ENCODE measurements at places on chromosomes 1 and 21. TPM values are rescaled to one million over a fixed set of nuclear protein-coding genes. Genes with fewer than 3 reads are reported as not detected.

Gene TFF3
- 3.4 TPM for total RNA-seq

Gene KIAA0040
- 22.8 TPM for total RNA-seq

Gene TSPEAR
- total RNA-seq: 0.65 TPM

Gene ANGPTL3
- not detected for total RNA-seq

Gene TSSK3
- total RNA-seq: 1.2 TPM

Gene TGFB2
- 1.6 TPM for total RNA-seq

Gene PKNOX1
- 9.7 TPM for total RNA-seq

Gene SH3D21
- total RNA-seq: 1.6 TPM

Gene CHODL
- 0.14 TPM for total RNA-seq

- DNase-seq: no peak
Measured at GRCh38 chr1:82879701-82880305, 1079.1 kb downstream of the ADGRL2 start.

DNA sequence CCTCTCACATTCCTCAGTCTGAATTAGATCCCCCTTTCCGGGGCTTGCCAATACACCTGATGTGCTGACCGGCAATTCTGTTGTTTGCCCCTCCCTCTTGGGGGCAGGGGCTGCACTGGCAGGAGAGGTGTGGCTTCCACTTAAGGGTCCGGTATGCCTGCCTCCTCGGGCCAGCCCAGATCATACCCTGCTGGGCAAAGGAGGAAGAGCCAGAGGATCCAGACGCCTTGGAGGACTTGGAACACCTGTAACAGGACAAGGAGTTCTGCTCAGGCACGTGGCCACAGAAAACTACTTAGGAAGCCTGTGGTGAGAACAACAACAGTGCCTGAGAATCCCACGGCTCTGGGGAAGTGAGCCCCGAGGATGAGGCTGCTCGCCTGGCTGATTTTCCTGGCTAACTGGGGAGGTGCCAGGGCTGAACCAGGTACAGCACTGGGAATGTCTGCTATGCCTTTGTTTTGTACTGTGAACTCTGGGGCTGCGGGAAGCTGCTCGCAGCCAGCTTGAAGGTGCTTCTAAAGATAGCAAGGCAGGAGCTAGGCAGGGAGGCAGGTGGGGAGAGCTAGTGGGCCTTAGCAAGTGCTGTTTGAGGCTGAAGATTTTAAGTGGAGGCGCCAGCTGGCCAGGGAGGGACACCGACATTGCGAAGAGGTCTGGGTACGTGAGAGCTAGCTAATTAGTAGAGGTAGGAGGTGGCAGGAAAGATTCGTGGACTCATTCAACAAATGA lies at the start of gene SMPDL3B:
Gene SMPDL3B (plus strand): TSS at position 183 of the 732 bp plus-strand sequence. CDS start 184 bp downstream, at position 367.
- no peak for DNase-seq

DNA sequence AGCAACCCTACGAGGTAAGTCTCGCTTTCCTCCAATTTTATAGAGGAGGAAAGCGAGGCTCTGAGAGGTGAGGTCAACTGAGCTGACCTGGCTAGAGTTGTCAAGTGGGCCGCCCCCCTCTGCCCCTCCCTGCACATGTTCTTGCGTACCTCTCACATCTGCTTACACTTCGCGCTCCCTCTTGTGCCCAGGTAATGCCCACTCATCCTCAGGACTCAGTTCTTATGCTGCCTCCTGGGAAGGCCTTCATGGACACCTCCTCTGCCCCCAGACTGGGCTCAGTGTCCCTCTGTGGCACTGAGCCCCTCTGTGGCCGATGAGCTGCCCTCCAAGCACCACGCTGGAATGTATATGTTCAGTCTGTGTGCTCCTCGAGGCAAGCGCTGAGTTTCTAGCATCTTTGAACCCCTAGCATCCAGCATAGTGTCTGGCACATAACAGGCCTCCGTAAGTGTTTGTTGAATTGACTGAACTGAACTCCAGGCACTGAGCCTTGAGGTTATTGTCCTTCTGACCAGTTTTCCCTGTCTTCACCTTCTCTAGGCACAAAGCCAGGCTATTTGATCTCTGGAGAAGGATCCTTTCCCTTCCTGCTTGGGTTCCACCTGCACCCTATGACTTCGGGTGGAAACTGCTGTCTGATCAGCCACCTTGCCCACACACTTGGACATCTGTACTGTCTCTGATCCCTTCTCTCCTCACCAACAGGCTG lies 13.5 kb downstream of the MOV10 start:
- DNase-seq: no peak

DNA sequence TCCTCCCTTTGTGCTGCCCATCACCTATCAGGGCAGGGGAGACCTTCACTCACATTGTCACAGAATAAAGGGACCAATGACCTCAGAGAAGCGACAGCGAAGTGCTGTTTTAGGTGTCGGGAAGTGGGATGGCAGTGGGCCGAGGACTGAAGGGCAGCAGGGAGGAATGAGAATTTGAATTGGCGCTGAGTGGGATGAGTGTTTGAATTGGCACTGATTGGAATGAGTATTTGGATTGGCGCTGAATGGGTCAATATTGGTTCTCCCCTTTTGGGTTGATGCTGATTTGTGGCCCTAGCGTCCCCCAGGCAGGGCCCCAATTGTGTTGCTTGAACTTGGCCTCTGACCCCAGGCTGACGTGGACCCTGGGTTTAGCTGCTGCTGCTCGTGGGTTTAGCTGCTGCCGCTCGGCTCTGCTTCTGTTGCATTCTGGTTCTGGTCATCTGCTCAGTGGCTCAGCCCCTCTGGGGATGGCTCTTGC lies 12.4 kb upstream of the UMODL1 start:
- peak; percentile 48 for DNase-seq

DNA sequence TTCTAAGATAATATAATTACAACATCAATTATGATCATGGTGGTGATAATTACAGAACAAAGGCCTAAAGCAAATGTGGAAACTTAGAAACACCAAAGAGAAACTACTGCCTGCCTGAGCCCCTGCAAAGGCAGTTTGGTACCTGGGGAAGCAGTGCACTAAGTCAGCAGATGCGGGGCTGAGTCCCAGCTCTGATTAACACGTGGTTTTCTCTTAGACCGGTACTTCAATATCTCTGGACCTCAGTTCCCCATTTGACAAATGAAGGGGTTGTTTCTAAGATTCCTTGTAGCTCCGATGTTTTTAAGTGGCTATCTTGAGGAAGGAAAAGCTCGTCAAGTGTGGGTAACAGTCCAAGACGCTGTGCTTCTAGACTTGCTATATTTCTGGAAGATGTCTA lies 16.7 kb upstream of the PLEKHA6 start:
- DNase-seq: no peak

- DNase-seq: no peak
Measured at GRCh38 chr1:2537784-2538115, 7.7 kb upstream of the HES5 start.

GRCh38 chr21:16330082-16330907 lies 600.5 kb downstream of the USP25 start:
- DNase-seq: no peak

- DNase-seq: no peak
Measured at GRCh38 chr1:210731597-210731996, 402.4 kb downstream of the KCNH1 start.

- no peak for DNase-seq
Measured at GRCh38 chr1:33382661-33383415, 48.1 kb downstream of the PHC2 start.

DNA sequence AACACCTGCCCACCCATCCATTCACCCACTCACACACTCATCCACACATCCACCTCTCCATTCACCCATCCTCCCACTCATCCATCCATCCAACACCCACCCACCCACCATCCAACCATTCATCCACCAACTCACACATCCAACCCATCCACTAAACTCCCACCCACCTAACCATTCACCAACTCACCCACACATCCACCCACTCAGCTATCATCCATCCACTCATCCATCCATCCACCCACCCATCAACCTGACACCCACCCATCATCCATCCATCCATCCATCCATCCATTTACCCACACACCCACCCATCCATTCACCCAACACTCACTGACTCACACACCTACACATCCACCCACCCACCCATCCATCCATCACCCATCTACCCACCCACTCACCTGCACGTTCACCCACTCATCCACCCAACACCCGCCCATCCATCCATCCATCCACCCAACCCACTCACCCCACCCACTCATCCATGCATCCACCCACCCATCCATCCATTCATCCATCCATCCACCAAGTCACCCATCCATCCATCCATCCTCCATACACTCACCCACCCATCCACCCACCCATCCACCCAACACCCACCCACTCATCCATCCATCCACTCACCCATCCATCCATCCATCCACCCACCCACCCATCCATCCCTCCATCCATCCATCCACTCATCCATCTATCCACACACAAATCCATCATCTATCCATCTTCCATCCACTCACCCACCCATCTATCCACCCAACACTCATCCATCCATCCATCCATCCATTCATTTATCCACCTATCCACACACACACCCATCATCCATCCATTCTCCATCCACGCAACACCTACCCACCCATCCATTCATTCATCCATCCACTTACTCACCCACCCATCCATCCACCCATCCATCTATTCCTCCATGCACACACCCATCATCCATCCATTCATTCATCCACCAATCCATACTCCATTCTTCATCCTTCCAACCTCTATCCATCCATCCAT lies 17.4 kb upstream of the PRDM16 start:
- DNase-seq: no peak

GRCh38 chr1:89274411-89274857 lies 1.8 kb upstream of the GBP5 start:
- DNase-seq: no peak

DNA sequence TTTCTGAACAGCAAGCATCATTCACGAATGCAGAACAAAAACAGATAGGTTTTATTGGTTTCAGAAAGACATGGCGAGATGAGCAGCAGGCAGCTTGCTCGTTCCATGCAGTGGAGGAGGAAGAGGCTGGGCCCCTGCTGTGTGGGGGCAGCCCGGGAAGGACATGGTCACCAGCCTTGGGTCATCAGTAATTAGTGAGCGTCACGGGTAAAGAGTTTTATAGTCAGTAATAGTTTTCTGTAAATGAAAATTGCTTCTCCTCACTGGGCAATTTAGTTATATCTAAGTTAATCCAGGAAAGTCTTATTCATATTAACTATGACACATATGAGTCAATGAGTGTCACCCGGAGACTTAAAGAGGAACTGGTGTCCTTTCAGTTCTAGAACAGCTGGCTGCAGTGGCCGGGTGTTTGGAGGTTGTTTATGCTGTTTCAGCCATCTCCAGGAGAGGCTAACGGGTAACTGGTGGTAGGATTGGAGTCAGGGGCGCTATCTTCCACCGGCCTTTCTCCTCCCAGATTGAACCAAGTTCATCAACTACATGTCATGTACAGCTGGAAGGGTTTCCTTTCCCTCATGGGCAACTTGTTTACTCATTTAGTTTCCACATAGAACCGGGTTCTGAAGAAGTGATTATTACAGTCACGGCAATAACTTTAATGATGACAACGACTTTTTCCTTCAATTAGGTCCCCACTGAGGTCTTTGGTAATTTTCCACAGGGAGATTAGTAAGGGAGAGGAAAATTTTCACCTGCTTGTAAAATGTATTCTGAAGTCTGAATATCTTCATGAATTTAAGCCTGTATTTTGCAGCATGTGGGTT lies 34.6 kb upstream of the SLC45A1 start:
- DNase-seq: no peak
